ENCODE measurements at places on chromosomes 7 and 10. TPM values are rescaled to one million over a fixed set of nuclear protein-coding genes. Genes with fewer than 3 reads are reported as not detected.

Gene TMEM176B
- not detected for polyA plus RNA-seq

Gene NUTM2D
- 1.8 TPM for polyA plus RNA-seq

Gene ZNF804B
- polyA plus RNA-seq = not detected

Gene HHEX
- 7.7 TPM for polyA plus RNA-seq

Gene AQP1
- polyA plus RNA-seq = 0.55 TPM

Gene VKORC1L1
- 12.5 TPM for polyA plus RNA-seq

Gene ASB10
- not detected for polyA plus RNA-seq

Gene GPR26
- polyA plus RNA-seq = not detected

Gene ADIRF
- polyA plus RNA-seq = 7.2 TPM

Gene GRIFIN
- not detected for polyA plus RNA-seq

Gene NPFFR1
- not detected for polyA plus RNA-seq

Gene ITGA8
- polyA plus RNA-seq = 0.01 TPM

Gene CEP55
- 13.8 TPM for polyA plus RNA-seq

Gene CYP26C1
- 0.01 TPM for polyA plus RNA-seq

Gene GGCT
- 19.1 TPM for polyA plus RNA-seq

Gene MYH16
- 0.03 TPM for polyA plus RNA-seq

Gene C10orf62
- polyA plus RNA-seq = not detected

Gene OR6V1
- polyA plus RNA-seq = not detected

Gene CFAP43
- 0.07 TPM for polyA plus RNA-seq

Gene SLC16A9
- polyA plus RNA-seq = 0.11 TPM

Gene BRAF
- 4.7 TPM for polyA plus RNA-seq

Gene ZDHHC6
- polyA plus RNA-seq = 21.6 TPM
